Fibroblast of skin of back (primary cell): ENCODE measurements at places on chromosomes 5 and 9.

- DNase-seq = no peak
Measured at GRCh38 chr5:68918306-68918705, 175.5 kb upstream of the SLC30A5 start.

- DNase-seq = no peak
Measured at GRCh38 chr5:137782984-137783536, 28.9 kb upstream of the HNRNPA0 start.

DNA sequence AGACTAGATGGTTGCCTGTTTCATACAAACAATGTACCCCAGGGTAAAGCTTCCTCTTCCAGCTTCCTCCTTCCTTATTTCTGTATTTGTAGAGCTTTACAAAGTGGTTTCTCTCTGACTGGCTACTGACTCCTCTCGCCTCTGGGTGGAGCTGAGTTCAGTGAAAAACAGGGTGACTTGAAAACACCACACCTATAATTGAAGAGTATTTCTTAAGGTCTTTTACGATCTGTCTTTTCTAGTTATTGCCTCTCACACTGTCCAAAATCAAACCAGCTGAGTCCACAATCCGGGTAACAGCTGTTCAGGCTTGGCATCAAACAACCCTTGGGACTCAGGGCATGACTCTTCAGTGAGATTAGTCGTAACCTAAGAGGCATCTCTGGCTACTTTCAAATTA is 200.4 kb downstream of the ARRDC3 start:
- DNase-seq = no peak

GRCh38 chr5:180090098-180090768 is 18.7 kb upstream of the RNF130 start:
- peak; percentile 73 for DNase-seq

- DNase-seq = no peak
Measured at GRCh38 chr5:57664700-57665099, 182.1 kb upstream of the ACTBL2 start.

DNA sequence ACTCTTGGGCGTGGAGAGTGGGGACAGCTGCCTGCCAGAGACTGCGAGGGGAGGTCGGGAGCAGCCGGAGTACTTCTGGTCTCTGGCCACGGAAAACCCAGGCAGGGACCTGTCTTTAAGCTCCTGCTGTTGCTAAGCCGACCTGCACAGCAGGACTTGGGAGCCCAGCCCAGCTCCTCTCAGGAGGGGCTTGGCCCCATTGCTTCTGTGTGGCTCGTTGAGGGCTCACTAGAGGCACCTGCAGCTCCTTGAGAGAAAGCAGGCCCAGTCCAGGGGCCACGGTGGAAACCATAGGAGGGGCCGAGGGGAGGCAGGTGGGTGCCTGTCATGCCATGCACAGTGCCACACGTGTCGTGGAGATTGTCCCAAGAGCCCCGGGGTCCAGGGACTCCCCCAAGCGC is 3.3 kb upstream of the LCN2 start:
- DNase-seq = no peak

- peak; percentile 92 for DNase-seq
Measured at GRCh38 chr5:98771382-98772109, 1.9 kb upstream of the RGMB start.

GRCh38 chr5:166671811-166672210 is 1619.6 kb upstream of the WWC1 start:
- DNase-seq = peak; percentile 27

GRCh38 chr5:179509239-179509638 is 41.1 kb upstream of the RUFY1 start:
- DNase-seq = no peak

DNA sequence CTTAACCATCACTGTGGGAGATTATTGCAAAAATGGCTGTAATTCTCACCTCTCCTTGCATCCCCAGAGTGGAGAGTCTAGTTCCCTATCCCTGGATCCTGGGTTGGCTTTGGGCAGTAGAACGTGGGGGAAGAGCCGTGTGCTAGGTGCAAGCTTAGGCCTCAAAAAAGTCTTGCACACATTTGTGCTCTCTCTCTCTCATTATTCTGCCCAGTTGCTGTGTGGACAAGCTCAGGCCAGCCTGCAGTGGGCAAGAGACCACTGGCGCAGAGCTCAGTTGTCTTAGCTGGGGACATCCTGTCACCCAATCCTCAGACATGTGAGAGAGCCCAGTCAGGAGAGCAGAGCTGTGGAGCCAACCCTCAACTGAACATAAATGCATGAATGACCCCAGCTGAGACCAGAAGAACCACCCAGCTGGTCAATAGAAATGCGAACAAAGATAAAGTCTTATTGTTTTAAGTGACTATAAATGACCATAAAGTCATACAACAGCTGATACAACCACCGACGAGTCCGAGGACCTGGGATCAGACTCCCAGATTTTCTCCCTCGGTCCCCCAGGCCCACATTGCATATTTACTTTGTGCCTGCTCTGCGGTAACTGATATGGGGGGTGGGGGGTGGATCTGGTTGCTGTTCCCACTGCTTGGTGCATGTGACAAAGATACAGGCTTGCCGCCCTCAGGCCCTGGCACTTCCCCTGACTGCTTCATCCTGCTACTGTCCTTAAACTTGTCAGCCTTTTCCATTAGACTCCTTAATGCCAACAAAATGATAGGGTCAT is 166.4 kb upstream of the MVB12B start:
- no peak for DNase-seq

GRCh38 chr5:95671826-95672225 is 11.0 kb downstream of the SPATA9 start:
- DNase-seq = no peak

DNA sequence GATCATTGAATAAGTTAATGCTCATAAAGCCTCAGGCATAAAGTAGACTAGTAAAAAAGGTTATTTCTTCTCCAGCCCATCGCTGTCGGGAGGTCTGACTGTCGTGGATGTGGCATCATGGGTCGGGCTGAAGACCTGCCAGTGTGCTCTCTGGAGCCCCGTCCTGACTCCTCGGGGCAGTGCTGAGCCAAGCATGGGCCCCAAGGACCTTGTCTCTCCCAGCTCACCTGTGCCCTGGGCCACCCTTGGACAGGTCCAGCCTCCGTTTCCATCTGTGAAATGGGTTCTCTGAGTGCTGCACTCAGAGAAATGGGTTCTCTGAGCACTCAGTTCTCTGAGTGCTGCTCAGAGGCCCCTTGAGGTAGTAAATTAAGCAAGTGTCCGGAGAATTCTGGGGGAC is 269.0 kb downstream of the GADD45G start:
- no peak for DNase-seq

DNA sequence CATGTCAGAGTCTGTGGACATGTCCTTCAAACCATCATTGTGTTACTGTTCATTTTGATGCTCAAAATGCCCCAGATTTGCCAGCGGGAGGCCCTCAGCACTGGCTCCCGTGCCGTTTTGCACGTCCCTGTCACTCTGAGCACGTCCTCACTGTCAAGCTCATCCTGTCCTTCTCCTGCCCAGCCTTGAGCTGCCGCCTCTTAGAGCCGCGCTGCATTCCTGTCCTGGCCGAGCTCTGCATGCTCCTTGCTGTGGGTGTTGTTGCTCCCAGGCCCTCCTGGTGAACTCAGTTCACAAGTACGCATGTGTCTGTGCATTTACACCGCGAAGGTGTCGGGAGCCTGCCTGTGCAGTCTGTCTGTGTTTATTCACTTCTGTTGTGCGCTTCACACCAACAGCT is 62.2 kb downstream of the WNK2 start:
- DNase-seq = no peak

GRCh38 chr5:149172709-149173505 is 31.6 kb downstream of the ABLIM3 start:
- peak; percentile 46 for DNase-seq

DNA sequence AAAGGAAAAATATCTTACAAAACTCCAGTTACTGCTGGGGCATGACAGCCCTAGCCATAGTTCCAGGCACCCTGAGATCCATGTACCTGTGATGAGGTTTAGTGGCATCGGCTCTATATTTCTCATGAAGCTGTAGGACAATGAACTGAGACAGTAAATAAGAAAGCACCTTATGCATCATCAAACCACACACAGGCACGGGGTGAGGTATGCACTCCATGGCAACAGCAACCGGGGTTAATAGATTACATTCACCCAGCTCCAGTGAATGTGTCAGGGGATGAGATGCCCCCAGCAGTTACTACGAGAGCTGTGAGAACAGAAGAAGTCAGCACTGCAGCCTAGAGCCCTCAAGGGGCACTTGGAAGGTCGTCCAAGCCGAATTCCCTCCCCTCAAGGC is 162.0 kb upstream of the S1PR3 start:
- DNase-seq = no peak

DNA sequence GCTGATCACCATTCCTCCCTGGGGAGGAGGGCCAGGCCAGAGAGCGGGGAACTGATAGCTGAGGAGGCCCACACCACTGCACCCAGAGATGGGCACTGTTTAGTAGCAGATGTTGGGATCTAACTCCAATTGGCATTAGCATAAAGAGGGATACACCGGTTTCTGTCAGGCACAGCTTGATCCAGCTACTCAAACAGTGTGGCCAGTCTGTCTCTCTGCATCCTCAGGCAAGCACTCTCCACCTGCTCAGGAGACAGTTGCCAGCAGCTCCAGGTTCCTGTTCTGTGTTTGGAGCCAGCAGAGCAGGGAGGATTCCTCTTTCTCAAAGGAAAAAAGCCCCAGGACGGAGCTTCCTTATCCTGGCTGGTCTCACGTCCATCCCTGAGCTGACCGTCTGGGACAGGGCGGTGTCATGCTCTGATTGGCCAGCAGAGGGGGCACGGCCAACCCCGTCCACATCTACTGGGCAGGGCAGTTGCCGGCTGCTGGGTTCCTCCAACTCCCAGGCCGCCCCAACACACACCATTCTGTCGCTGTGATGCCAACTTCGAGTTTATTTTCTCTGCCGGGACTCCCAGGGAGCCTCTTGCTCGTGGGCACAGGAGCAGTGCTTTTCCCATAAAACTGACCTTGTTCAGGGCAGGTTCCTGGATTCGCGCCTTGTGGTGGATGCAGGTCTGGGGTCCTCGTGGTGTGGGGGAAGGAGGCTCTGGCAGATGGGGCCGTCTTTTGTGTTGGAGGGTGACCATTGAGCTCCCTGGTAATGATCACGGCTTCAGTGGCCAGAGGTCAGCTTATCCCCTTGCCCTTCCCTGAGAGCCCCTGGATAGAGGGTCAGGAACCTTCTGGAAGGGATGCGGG is 47.9 kb downstream of the COL5A1 start:
- DNase-seq = peak; percentile 47

DNA sequence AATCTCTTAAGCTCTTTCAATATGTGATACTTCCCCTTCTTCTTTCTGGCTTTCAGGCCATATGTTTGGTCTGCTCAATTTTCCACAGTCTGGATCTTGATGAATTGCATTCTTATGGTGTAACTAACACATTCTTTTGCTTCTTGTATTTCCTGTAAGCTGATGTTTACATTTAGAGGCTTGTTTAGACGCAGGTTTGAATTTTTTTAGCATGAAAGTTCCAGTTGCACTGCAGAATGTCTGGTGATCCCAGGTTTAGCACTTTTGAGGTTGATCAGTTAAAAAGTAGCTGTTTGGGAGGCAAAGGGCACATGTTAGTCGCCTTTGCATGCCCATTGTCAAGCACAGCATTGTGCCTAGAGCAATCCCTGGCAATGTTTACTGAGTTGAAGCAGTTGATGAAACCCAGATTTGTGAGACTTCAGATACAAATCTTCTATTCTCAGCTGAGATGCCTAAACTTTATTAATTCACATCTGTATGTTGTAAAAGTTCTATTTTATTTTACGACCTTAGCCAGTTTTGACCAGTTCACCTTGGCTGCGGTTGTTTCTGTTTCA is 59.6 kb upstream of the SPATA31C2 start:
- DNase-seq = peak; percentile 81
